Stimulated activated CD8-positive, alpha-beta memory T cell treated with anti-CD3 and anti-CD28 coated beads, Interleukin-4, amount 100 ng/mL, for 48 hours (primary cell): ENCODE measurements at places on chromosomes 4 and X.

- no peak for DNase-seq
Measured at GRCh38 chr4:101031971-101032370, 315.4 kb downstream of the PPP3CA start.

DNA sequence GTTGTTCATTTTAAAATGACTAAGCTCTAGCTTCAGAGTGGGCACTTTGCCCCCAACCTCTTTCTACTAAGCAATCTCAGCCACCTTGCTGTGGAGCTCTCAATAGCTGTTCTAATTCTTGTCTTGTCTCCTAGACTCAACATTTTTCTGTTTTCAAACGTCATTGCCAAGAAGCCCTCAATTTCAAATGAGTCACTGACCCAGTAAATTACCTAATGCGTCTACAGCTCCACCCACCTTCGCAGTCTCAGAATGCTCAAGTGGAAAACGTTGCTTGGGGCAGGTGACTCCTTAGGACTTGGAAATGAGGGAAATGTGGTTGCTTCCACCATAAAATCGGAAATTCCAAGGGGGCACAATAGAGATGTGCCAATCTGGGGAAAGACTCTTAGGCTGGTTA, 59.0 kb downstream of the ING2 start:
- DNase-seq = no peak

GRCh38 chrX:41381685-41382084, 47.7 kb downstream of the DDX3X start:
- DNase-seq = no peak

- no peak for DNase-seq
Measured at GRCh38 chr4:175411251-175411650, 400.8 kb downstream of the GPM6A start.

DNA sequence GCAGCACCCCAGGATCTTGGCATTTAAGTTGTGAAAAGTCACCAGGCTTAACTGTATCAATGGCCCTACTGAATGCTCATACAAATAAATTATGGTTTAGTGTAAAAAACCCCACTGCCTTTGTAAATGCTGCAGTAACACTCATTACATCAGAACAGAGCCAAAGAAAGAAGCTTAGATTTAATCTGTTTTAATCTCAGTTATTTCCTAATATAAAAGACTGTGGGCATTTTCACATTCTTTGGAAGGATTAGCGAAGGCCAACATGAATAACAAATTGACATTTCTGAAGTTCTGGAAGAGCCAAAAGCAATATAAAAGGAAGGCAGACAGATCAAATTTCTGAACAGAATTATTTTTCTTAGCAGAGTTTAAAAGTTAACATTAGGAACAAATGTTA, 140.0 kb upstream of the HCCS start:
- no peak for DNase-seq

- DNase-seq = no peak
Measured at GRCh38 chr4:125994024-125994423, 679.3 kb downstream of the FAT4 start.

DNA sequence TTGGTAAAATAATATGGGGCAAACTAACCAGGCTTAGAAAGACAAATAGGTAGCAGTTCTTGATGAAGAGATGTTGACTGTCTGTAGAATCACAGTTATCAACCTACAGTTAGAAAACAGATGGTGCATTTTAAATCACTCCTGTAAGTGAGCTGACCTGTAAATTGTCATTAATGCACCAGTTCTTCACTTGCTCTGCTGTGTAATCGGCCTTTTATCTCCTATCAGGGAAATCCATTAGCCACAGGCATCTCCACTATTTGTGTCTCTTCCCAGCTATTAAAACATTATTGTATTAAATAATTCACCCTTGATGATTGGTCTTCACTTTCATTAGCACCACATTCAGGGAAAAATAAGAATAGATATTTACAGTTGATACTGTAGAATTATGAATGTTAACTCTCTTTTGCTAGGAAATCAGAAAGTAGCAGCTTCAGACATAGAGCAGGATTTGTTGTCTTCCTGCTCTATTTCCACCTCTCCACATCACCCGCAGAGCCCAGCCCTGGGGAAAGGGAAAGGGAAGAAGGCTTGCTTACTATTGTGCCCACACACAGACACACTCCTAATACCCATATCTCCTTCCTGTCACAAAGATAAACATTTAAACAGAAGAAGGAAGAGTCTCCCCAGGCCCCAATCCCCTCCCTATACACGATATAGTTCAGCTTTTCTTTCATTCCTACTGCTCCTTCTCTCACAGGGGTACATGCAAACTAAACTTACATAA, 97.1 kb downstream of the REELD1 start:
- DNase-seq = no peak

- DNase-seq = no peak
Measured at GRCh38 chr4:78155616-78156105, 98.5 kb downstream of the FRAS1 start.

GRCh38 chrX:115337491-115338144, 48.1 kb downstream of the LUZP4 start:
- DNase-seq = no peak

GRCh38 chr4:182764137-182764536, 153.0 kb downstream of the DCTD start:
- DNase-seq = no peak

GRCh38 chr4:78059524-78059889, 2.4 kb downstream of the FRAS1 start:
- DNase-seq = peak; percentile 49

- DNase-seq = no peak
Measured at GRCh38 chr4:1411436-1412375, 5.5 kb upstream of the NKX1-1 start.

- peak; percentile 62 for DNase-seq
Measured at GRCh38 chr4:122652379-122652778, 31.5 kb upstream of the IL21 start.

DNA sequence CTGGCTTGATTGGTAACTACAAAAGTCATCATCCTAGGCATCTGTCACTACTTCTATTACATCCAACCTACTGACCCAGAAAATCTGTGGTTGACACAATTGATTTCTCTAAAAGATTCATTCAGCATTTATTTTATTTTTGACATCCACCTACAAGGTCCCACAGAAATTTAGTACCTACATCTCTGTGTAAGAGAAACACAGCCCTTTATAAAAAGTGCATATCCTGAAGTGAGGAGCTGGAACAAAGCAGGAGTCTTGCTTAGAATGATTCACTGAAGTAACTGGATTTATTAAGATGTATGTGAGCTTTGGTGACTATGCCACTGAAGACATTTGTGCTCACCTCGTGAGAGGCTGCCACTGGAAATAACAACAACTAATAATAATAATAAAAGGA, 391.0 kb downstream of the GPAT3 start:
- DNase-seq = no peak

DNA sequence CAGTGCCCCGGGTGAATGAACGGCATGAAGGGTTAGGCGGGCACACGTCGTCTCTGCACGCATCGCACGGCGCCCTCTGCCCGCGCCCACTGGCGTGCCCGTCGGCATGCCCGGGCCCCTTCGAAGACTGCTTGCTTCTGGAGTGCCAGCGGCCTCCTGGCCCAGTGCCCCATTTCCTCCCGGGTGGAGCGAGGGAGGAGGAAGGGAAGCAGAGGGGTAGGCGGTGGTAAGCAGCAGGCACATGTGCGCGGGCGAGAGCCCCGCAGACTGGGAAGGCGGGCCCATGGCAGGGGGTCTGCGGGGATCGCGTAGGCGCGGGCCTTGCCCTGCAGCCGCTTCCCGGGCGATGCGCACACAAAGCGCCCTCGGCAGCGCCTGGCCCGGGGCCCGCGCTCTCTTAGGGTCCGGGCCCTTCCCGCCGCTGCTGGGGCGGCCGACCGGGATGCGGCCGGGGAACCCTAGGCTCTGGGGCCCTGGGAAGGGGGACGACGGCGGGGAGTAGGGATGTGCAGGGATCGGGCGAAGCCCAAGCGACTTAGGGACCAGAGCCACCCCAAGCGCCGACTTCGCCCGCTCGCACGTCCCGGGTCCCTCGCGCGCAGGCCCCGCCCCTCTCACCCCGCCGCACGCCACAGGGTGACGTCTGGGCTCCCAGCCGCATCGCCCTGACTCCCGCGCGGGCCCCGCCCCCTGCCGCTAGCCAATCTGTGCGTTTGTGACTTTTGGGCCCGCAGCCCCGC, 866 bp upstream of the EMD start:
- DNase-seq = peak; percentile 94

DNA sequence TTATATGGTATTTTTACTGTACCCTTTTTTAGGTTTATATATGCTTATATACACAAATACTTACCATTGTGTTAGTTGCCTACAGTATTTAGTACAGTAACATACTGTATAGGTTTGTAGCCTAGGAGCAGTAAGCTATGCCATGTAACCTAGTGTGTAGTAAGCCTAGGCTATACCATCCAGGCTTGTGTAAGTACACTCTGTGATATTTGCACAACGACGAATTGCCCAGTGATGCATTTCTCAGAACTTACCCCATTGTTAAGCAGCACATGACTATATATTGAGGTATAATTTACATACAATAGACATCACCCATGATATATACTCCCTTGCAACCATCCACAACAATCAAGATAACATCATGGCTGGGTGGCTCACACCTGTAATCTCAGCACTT, 40.1 kb downstream of the STAG2 start:
- no peak for DNase-seq

GRCh38 chr4:120225527-120225926, 158.9 kb upstream of the MAD2L1 start:
- DNase-seq = no peak

GRCh38 chr4:105215609-105216313, 69.1 kb downstream of the TET2 start:
- DNase-seq = no peak

DNA sequence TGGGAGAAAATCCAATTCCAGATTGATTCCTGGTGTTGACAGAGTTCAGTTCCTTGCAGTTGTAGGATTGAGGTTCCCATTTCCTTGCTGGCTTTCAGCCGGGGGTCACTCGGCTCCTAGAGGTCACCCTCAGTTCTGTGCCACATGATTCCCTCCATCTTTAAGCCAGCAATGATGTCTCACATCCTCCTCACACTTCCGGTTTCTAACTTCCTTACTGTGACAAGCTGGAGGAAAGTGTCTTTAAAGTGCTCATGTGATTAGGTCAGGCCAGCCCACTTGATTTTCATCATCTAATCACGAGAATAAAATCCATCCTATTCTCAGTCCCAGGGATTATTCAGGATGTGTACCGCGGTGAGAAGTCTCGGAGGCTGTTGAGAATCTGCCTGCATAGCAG, 19.4 kb upstream of the SMIM31 start:
- no peak for DNase-seq

DNA sequence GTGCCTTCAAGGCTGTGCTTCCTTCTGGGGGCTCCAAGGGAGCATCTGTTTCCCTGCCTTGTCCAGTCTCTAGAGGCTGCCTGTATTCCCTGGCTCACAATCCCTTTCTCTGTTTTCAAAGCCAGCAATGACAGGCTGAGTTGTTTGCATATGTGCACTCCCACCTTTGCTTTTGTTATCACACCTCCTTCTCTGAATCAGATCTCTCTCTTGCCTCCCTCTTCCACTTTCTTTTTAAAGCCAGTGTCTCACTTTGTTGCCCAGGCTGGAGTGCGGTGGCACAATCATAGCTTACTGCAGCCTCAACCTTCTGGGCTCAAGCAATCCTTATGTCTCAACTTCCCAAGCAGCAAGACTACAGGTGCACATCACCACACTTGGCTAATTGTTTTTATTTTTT, 37.1 kb upstream of the LEF1 start:
- no peak for DNase-seq

DNA sequence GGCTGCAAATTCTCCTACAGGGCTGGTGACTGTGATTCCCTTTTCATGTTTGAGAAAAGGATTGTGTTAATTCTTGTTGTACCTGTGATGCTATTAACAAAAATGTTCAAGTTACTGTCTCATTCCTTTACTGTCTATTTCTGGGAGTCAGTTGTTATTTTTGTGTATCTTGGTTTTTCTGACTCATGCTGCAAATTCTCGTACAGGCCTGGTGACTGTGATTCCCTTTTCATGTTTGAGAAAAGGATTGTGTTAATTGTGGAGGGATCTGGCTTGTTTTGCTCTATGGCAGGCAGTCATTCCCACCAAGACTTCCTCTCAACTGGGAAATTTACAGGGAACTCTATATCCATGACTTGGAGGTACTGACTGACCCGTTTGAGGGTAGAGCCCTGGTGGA, 693.4 kb upstream of the INTU start:
- no peak for DNase-seq

DNA sequence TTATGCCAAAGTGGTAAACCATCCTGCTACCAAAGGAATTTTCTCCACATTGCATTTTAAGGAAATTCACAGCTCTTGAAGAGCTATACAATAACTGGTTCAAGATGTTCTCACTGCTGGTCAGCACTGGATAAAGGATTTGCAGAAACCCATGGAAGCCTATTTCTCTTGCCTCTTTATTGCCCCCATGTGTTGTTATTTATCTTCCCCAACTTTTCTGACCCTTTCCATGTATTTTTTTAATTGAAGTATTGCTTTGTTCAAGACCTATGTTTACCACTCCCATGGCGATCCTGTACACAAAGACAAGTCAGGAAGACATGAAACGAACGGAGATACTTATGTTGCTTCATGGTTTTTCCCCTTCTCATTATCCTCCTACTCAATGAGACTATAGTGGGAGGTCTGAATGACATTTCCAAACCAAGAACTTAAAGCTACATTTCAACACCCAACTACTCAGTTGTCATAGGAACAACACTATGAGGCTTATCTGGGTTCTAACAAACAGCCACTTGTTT, 566.4 kb upstream of the DIPK2B start:
- DNase-seq = no peak

- peak; percentile 20 for DNase-seq
Measured at GRCh38 chr4:2721586-2721985, 34.5 kb downstream of the TNIP2 start.

DNA sequence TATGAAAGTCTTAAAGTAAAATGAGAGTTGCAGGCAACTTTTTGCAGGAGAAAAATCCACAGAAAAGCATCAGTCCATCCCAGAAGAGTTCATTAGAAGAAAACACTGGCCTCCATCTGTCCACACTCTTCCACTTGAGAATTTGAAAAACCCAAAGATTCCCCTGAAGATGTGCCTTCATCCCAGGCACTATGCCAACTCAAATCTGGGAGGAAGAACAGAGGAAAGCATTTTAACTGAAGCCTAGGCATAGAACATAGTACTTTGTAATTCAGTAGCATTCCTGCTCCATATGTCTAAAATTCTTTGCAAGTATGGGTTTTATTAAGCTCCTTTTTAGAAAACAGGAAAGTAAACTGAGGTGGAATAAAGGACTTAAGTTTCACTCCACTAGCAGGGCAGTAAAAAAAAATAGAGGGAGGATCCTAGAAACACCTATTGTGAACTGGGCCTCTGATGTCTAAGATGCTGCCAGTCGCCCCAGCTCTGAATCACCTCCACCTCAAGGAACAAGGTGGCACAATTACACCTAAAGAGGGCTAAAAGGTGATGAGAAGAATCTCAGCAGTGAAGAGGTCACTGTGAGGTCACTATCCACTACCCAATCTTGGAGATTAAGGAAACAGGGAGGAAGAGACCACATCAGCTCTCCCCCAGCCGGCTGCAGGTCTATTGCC, 141.9 kb upstream of the FAM241A start:
- DNase-seq = no peak
